ENCODE measurements at places on chromosomes 4 and X.

- peak; percentile 13 for DNase-seq
Observed at GRCh38 chr4:101282076-101282844, 65.1 kb downstream of the PPP3CA start.

DNA sequence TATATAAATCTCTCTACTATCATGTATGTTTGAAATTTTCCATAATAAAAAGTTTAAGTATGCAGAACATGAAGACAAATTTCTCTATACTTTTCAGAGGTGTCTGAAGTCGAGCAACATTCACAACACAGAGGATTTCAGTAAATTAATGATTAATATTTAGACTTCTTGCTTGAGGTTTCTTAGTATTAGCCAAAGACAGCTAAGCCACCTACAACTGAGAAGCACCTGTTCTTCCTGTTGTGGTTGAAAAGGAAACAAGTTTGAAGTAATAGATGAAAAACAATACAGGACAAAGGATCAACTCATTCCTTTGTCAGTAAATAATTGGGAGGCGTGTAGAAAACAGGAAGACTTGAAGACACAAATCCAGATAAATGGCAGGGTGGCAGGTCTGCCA lies 21.1 kb downstream of the SCML1 start:
- DNase-seq = no peak

- no peak for DNase-seq
Observed at GRCh38 chr4:140851032-140851636, 94.9 kb upstream of the TBC1D9 start.

DNA sequence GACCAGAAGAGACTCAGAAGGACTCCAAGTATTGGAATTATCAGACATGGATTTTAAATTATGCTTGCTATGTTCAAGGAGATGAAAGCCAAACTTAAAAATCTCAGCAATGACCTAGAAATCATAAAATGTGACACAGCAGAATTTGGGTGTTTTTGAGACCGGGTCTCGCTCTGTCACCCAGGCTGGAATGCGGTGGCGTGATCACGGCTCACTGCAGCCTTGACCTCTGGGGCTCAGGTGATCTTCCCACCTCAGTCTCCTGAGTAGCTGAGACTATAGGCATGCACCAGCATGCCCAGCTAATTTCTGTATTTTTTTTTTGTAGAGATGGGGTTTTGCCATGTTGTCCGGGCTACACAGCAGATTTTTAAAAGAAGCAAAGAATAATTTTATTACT lies 12.7 kb downstream of the TAB3 start:
- DNase-seq = no peak

GRCh38 chr4:99572527-99573240 lies 1.9 kb upstream of the MTTP start:
- DNase-seq = no peak

DNA sequence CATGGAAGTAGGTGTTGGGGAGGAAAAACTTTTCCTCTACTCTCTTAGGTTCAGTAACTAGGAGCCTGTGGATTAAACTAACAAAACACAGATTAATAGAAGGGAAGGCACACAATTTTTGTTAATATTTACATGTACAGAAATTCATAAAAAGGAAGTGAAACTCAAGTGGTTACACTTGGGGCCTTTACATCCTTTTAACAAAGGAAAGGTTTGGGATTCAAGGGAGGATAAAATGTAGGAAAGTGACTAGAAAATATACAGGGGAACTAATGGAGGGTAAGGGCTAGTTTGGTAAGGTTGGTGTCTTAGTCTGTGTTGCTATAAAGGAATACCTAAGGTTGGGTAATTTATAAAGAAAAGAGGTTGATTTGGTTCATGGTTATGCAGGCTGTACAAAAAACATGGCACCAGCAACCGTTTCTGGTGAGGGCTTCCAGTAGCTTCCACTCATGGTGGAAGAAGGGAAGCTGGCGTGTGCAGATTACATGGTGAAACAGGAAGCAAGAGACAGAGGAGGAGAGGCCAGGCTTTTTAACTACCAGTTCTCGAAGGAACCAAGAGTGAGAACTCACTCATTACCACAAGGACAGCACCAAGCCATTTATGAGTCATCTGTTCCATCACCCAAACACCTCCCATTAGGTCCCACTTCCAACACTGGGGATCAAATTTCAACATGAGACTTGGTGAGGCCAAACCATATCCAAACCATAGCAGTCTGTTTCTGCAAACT lies 124.4 kb downstream of the CHRDL1 start:
- DNase-seq = no peak

DNA sequence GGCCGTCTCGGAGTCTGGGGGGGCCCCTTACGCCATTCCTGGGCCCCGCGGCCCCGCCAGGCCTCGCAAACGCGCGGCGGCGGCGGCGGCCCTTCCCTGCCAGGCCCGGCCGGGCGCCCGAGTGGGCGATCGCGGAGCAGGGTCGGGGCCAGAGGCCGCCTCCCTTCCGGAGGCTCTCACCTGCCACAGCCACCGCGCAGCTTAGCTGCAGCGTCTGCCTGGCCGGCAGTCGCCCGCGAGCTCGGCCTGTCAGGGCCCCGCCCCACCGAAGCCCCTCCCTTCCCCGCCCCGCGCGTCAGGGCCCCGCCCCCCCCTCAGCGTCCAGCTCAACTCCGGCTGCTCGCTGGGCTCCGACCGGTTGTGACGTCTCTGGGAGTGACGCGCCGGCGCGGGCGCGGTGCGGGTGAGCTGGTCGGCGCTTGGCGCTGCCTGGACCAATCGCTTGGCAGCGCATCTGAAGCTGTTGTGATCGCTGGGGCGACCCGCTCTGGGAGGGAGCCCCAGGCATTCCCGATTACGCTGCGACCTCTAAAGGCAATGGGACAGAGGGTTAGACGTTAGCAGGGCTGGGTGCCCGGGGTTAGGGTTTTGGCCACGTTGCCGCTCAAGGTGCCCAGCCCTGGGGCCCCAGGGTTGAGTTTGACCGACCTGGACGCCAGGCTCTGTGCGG lies at the start of gene SLC10A3:
Gene SLC10A3, minus strand, starts transcription at position 216 of the 670 bp plus-strand sequence. CDS start 1,689 bp downstream, outside the sequence.
- peak; percentile 77 for DNase-seq

DNA sequence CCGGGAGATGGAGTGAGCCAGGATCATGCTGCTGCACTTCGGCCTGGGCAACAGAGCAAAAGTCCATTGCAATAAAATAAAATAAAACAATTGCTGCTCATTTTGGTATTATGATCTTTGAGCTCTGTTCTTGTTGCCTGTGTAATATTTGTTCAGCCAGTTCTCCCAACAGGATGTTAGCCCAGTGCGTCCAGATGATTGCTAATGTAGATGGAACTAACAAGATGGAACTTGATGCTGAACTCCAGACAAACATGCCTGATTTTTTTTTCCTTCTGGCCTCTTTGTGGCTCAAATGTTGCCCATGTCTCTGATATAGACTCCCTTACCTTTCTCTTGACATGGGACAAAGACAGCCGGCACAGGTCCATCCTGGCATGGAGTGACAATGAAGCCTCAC lies 15.8 kb downstream of the SSX5 start:
- no peak for DNase-seq
